ENCODE measurements at places on chromosomes 4 and X.

DNA sequence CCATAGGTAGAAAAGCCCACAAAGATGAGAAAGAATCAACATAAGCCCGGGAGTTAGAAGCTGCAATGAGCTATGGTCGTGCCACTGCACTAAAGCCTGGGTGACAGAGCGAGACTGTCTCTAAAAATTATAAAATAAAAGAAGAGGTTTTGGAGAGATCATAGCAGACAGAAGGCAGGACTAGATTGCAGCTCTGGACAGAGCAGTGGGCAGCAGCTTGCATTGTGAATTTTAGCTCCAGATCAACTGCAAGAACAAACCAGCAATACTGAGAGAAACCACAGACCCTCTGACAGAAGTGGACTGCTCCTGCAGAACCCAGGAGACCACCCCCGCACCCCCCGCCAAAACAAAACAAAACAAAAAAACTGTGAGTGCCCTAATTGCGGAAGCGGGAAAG lies 30.6 kb downstream of the SOWAHB start:
- no peak for DNase-seq

DNA sequence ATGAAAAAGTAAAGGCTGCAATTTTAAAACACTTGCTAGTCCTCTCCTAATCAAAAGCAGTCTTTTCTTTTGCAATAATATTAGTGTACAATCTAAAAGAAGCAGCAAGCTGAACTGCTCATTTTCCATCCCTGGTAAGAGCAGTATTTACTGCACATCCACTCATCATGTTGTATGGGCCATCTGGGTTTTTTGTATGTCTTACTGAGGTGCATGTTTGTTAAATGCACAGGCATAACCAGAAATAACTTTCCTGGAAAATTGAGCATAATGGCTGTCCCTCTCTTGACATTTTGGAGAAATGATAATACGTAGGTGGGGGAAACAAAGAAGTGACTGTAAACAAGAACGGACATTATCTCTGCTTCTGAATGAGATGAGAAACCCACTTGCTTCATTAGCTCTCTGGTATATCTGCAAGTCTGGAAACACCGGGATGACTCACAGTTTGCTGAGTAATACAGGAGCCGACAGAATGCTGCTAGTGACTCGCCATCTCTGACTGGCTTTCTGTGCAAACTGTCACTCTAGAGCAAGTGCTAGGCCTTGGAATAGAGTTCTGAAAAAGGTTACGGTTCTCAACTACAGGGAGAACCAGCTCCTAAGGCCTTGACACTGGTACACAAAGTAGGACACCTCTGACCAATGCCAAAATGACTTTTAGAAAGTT lies 85.7 kb upstream of the MTM1 start:
- DNase-seq = no peak

DNA sequence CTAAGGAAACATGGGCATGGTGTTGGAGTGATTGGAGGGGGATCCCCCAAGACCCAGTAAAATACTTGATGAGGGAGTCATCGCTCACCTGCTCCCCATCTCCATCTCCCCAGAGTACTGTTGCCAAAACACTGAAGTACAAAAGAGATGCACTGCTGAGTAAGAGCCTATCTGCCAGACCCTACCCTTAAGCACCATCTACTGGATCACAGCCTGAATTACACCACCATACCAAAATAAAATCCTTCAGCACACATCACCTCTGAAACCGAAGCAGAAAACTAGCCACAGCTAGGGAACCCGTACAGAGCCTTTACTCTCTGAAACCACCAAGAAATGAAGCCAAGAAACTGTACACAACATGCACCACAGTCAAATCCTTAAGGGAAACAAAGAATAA lies 466.3 kb upstream of the ACTRT1 start:
- no peak for DNase-seq

GRCh38 chr4:59195839-59196238 lies 2004.3 kb upstream of the ADGRL3 start:
- DNase-seq = no peak

DNA sequence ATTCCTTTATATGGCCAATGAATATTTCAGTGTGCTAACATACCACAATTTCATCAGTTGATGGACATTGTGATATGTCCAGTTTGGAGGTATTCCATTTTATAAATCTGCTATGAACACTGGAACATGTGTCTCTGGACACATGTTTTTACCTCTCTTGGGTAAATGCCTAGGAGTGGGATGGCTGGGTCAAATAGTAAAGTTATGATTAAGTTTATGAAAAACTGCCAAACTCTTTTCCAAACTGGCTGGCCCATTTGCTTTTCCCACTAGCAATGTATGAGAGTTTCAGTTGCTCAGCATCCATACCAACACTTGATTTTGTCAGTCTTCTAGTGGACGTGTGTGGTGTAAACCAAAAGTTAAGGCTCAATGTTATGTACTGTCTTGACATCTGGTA lies 40.5 kb downstream of the CEP44 start:
- no peak for DNase-seq
